ENCODE measurements at places on chromosomes 5 and 9.

DNA sequence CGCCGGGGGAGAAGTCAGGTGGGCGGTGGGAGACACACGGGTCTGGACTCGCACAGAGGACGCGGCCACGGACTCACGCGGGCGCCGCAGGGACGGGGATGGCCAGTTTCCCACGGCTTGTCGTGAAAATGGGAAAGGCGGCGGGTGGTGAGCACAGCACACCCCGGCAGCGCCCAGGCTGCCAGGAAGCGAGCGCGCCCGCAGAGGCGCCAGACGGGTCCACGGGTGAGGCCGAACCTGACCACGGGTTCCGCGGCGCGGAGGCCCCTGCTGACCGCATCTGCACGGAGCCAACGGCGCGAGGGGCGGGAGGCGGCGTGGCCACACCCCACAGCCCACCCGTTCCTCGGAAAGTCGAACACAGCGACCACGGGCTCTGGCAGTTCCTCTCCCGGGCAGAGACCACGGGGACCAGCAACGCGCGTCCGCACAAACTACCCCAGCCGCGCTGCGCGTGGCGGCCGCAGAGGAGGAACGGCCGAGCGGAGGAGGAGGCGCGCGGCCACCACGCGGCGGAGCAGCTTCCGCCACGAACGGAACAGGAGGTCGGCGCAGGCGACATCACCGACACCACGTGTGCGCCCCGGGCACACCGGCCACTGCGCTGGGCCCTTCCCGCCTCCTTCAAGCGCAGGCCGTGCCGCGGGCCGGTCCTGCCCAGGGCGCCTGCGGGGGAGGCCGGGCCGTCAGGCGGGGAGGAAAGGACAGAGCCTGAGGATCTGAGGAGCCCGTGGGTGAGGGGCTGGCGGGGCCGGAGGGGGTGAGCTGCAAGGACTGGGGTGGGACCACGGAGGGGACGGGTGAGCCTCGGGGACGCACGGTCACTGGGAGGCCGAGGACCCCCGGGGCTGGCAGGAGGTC, 5.6 kb downstream of the EXD3 start:
- DNase-seq: peak; percentile 15

GRCh38 chr9:132192728-132193127, 30.9 kb downstream of the NTNG2 start:
- no peak for DNase-seq

- DNase-seq: no peak
Measured at GRCh38 chr5:140322751-140323731, 20.1 kb upstream of the PFDN1 start.

GRCh38 chr5:116492016-116492623, 82.5 kb downstream of the SEMA6A start:
- DNase-seq: no peak

DNA sequence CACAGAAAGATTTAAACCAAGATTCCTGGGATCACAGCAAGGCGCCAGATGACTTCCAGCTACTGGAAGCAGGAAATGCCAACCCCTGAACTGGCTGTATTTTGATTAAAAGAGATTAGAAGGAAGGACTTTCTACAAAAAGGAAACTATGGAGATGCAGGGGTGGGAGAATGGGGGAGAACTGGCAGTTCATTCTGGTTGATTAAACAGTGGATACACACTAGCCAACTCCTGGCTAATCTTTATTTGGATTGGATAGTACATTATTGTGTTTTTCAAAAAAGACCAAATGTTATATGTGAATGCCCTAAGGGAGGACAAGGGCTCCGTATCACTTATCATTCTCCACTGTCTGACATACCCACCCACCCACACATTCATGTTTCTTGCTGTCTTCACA, 93.2 kb downstream of the CDO1 start:
- DNase-seq: no peak

GRCh38 chr5:88396751-88397281, 128.2 kb upstream of the TMEM161B start:
- DNase-seq: no peak

DNA sequence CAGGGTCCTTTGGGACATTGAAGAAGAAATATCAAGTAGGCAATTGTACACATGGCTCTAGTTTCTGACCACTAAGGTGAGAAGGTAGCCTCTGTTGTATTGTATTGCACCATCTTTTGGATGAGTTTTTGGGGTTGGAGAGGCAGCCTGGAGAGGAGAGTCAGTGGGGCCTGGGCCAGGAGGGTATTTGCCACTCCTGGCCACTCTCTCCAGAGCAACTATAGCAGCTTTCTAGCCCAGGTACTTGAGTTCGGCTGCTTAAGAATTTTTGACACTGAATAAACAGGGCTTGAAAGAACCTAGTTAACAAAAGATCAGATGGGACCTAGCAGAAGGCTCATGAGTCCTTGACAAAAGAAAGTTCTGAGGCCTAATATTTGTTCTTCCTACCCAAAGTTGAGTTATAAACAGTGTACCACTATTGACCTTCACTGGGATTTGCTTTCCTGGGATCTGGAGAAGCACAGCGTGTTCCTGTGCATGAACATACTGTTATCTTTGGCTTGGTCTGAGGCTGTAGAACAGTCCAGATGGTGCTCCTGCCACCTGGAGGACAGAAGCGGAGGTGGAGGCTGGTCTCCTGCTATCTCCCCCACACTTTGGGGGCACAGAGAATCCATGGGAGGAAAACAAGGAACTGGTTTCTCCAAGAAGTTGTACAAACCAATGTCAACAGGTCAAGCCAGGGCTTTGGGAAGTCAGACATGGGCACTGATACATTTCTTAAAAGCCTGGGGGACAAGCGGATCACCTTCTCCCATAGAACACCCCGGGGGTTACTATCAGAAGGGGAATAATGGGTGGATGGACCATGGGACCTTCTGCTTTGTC, 110.4 kb upstream of the LIFR start:
- DNase-seq: peak; percentile 3

- DNase-seq: no peak
Measured at GRCh38 chr9:104948277-104948676, 20.3 kb upstream of the ABCA1 start.

DNA sequence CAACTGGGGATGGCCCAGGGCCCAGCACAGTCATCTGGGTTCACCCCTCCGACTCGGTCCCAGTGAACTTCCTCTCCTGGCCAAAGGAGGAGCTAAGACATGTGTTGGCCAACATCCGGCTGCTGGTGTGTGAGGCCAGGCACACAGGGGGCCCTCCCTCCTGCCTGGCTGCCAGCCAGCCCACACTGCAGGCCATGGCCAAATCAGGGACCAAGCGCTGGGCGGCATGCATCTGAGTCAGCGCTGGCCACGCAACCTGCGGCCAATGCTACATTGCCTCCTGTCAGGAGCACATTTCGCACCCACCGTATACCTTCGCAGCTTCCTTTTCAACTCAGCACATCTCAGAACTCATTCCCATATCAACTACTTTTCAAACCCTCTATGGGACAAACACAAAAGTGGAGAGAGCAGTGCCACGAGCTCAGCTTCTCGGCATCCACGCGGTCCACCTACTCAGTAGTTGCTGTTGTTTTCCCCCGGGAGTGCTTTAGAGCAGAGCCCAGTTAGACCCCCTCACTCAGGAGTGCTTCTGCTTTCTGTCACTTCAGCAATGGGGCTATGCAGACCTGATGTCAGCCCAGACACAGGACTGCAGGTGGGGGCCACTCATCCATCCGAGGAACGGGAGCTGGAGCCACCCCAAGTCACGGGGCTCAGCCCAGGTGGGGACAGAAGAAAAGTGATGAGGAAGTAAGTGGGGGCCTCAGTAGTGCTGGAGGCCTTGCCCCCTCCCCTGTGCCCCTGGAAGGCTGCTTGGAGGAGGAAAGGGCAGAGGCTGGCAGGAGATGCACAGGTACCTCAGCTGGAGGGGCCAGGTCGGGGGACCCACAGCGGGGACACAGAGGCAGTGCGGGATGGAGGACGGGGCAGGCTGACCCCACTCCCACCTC, 13.9 kb downstream of the NINJ1 start:
- peak; percentile 64 for DNase-seq

DNA sequence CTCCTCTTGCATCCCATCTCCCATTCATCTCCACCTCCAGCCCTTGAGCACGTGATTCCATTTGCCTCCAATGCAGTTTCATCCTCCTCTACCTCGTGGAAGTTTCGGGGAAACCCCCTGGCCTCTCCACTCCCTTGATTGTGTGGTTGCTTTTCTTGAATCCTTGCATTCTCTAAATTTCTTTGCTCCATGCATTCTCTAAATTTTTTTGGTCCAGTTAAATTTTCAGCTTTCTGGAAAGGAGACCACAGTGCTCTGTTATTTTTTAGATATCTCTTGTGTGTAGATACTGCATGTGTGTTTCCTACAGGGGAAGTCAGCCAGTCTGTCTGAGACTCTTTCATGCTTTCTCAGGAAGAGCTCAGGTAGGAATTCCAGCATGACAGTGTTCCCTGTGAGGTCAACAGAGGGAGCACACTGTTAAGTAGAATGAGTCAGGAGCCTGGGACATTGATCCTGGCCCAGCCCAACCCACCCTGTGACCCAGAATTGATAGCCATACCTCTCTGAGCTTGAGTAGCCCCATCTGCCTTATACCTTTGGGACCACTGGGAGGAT, 52.8 kb downstream of the AMBP start:
- DNase-seq: no peak

GRCh38 chr9:130288926-130289690, 23.5 kb downstream of the HMCN2 start:
- no peak for DNase-seq

- DNase-seq: no peak
Measured at GRCh38 chr5:114790403-114790792, 379.3 kb downstream of the TRIM36 start.

DNA sequence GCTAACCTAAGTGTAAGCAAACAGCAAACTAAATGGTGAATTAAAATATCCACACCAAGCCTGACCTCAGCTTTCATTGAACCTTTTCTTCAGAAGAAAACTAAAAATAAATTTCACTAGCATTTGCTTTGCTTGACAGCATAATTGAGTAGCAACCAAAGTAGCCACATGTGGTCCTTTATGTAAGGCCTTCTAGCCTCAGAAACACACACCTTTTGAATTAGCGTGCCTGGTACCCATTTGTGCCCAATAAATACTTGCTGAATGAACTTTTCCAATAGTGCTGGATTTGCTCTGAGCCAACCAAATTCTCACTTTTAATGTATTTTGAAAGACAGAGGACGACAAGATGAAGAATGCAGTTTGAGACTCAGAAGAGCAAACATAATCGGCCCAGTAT, 2.1 kb upstream of the NIPBL start:
- DNase-seq: no peak

DNA sequence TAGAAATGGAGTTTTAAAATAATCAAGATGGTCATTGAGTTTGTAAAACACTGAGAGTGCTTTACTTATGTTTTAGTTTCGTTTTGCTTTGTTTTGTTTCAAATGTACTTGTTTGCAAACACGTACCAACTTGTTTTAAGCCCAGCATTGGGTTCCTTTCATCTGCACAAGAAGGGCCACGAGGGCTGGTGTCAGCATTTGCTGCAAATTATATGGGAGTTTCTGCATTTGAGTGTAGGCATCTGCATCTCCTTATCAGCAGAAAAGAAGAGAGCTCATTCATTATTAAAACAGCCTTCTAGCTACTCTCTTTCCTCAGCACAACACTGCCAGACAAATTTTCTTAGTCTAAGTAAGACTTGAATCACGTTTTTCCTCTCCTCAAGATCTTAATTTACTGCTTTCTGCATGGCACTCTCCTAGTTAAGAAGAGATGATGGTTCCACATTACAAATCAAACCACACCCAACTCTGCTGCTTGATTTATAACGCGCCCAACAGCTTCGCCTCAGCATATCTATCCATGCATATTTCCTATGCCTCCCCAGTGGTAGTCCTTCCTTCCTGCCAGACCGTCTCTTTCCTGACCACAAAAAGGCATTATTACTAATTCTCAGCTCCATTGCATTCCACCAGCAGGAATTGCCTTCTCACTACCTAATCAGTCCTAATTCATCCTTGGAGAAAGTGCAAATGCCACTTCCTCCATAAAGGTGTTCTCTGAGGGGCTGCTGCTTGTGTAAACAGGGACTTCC, 95.2 kb upstream of the CAST start:
- DNase-seq: no peak

DNA sequence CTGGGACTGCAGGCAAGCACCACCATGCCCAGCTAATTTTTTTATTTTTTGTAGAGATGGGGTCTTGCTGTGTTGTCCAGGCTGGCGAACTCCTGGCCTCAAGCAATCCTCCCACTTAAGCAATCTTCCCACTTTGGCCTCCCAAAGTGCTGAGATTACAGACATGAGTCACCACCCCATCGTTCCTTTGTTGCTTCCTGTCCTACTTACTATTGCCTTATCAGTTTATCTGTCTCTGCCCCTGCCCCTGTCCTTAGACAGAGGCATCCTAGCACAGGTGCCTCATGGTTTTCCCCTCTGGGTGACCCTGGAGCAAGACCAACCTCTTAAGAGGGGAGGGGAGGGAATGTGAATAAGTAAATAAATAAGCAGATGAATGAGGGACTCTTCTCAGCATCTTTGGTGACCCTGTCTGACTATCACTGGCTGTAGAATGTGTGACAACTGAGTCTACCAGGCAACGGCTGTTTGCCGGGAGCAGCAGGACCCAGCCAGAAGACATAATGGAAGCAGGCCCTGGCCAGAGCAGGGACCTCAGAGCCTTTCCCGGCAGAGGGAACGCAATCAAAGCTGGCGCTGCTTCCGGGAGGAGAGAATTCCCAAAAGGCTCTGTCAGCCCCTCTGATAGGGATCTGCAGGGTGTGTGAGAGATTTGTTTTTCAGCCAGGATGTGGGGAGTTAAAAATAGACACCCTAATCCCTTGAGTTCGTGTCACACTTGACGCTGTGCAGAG, 43.8 kb upstream of the DAB2IP start:
- DNase-seq: no peak

DNA sequence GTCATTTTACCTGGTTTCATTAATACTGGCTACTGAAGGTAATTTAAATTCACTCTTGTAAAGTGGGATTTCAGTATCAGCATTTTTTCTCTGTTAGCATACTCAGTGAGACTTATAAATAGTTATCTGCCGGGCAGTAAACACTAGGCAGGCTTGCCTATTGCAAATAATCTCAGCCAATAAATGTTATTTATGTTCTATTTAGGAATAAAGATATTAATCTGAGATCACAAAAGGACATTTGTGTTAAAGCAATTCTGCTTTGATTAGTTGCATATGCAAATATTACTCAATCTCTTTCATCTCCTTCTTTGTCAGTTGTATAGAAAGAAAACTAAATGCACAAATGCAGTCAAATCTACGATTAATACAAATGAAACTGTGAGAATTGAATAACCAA, 827.8 kb downstream of the TLE4 start:
- no peak for DNase-seq

DNA sequence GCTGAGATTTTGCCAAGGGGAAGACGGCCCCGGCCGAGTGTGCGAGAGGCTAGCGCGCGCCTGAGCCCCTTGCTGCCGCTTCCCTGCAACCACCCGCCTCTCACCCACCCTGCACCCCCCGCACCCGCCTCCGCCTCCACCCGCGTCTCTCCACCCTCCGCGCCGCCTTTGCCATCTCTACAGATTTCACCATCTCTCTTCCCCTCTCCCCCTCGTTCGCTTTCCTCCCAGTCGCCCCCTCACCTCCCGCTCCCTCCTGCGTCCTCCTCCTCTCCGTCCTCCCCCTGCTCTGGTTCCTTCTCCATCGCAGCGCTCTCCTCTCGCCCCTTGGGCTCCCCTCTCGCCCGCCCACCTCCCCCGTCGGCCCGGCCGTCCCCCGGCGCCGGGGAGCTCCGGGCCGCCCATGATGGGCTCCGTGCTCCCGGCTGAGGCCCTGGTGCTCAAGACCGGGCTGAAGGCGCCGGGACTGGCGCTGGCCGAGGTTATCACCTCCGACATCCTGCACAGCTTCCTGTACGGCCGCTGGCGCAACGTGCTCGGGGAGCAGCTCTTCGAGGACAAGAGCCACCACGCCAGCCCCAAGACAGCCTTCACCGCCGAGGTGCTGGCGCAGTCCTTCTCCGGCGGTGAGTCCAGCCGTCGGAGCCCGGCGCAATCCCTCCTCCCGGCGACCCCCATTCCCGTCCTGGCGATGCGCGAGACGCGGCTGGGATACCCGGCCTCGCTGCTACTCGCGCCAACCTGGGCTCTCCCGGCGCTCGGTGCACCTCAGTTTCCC, at the start of gene PRDM12:
PRDM12 (plus strand) TSS at position 344 of the 778 bp plus-strand sequence; CDS start at position 404, 60 bp downstream.
- peak; percentile 14 for DNase-seq

All from activated CD4-positive, alpha-beta T cell treated with anti-CD3 and anti-CD28 coated beads, Interleukin-2, Interleukin-6, amounts not matched to agents 100 ng/mL and 50 ng/mL, durations not matched to agents 16 hours and 8 hours (primary cell).